Gastroesophageal sphincter (tissue), 4 donors: ENCODE measurements at places on chromosomes 2 and 18.

DNA sequence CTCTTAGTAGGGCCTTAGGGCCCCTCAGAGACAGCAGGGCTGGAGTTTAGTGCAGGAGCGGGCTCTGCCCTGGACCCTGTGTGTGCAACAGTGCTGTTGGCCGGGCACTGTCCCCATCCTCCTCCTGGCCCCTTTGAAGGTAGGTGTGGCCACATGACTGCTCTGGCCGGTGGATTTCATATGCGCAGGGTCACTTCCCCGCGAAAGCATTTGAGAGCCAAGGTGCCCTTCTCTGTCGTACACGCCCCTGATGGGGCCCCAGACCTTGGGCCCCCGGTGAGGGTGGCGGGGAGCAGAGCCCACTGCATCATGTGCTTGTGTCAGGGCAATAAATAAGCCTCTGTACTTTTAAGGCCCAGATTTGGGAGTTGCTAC lies 15.5 kb downstream of the TMEM177 start:
- no peak for ATAC-seq

DNA sequence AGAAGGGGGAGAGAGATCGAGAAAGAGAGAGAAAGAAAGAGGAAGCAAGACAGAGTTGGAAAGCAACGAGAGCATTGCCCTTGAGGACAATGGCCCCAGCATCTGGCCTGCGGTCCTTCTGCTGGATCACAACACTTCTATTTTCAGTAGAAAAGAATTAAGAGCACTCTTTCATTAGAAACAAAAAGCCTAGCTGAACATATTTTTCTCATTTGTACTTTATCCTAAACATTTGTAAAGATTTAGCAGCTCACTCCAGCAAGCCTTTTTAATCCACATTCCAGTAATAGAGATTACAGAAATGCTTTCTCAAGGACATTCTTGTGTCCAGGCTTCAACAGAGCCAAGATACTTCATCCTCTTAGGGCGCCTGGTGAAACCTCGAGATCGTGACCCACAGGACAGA lies 31.6 kb upstream of the AFF3 start:
- no peak for ATAC-seq

- ATAC-seq: no peak
Observed at GRCh38 chr2:15617778-15618448, 26.2 kb downstream of the DDX1 start.

GRCh38 chr2:110747522-110748488 lies 15.4 kb downstream of the ACOXL start:
- ATAC-seq: no peak

- no peak for ATAC-seq
Observed at GRCh38 chr2:208798698-208799097, 392.1 kb downstream of the PTH2R start.

- no peak for ATAC-seq
Observed at GRCh38 chr2:4668381-4668780, 965.0 kb downstream of the DCDC2C start.

GRCh38 chr2:157662401-157662800 lies 33.7 kb upstream of the ACVR1C start:
- ATAC-seq: no peak

DNA sequence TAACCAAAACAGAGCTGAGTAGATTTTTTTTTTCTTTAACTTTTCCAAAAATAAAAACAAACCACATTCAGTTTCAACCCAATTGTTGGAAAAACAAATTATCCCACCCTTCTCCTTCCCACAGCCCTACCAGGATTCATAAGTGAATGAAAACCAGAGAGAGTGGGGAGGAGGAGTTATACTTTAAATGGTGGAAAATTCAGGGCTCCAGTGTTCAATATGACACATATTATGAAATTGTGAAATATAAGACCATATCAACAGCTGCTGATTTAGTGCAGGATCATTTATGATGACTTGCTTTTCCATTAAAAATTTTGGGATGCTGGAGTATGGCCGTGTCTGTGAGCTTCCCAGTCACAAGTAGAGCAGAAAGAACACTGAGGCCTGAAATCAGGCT lies 26.7 kb downstream of the COLEC12 start:
- no peak for ATAC-seq

DNA sequence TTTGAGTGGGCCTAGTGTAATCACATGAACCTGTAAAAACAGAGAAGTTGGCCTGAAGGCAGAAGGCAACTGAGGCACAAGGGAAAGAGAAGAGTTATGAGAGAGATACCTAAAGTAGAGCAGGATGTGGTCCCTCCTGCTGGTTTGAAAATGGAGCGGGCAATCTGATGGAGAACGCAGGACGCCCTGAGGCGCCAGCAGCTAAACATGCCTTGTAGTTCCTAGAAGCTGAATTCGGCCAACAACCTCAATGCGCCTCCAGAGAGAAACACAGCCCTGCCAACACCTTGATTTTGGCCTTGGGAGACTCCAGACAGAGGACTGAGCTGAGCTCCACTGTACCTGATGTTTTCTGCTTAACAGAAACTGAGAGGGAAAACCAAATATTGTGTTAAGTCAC lies 469.9 kb downstream of the SOCS6 start:
- ATAC-seq: no peak

DNA sequence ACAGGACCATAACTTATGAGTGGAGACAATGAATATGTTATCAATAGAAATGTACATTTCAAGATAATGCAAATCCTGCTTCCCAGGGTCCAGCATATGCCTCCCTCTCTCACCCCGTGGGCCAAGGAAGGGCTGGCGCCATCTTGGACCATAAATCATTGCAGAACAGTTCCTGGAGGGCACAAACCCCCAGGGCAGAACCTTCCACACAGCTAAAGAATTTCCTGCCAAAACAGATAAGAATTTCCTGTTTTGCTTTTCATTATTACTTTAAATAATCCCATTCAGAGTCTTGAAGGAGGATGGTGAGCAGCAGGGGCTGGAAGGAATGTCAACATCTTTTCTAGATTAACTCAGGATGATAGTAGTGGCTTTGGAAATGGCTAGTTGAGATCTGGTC lies 53.7 kb downstream of the EHD3 start:
- ATAC-seq: no peak

- ATAC-seq: no peak
Observed at GRCh38 chr18:76656925-76657827, 162.1 kb upstream of the ZNF516 start.

GRCh38 chr2:170713543-170714380 lies 1.4 kb upstream of the SP5 start:
- no peak for ATAC-seq

DNA sequence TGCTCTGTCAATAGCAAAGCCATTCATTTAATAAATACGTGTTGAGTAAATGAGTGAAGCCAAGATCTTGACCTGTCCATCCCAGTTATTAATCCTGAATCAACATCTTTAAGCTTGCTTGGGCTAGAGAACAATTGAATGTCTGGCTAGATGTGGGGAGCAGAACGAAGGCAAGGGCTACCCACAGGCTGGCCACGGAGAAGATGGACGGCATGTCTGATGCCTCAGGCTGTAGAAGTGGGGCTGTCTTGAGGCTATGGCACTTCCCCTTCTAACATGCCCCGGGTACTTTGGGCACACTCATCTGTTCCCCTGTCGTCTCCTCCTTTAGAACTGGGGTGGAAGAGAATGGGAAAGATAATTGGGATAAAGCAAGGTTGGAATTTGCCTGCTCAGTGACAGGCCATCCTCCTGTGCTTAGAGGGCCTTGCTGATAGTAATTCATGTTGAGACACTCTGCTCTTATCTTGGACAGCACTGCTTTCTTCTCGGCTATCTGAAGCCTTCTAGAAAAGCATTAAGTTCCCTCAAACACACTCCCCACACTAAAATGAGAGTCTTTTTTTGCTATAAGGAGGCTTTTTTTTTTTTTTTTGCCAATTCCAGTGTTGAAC lies 225.7 kb downstream of the MREG start:
- ATAC-seq: no peak

- ATAC-seq: peak; percentile 25
Observed at GRCh38 chr2:237475704-237476141, 11.3 kb upstream of the MLPH start.

DNA sequence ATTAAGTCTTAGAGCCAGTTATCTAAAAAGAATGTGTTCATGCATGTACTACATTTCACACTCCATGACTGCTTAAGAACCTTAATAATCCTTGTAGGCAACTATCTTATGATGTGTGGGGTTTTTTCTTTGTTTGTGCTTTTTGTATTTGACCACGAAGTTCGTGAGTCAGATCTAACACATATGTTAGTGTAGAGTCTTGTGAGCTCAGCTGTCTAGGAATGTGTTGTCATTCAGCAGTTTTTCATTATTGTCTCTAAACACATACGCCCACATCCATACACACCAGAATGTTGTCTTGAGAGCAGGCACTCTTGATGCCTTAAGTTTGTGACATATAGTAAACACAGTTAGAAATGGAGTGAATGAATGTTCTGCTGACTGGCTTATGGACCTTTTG lies 38.4 kb downstream of the CAB39 start:
- no peak for ATAC-seq

GRCh38 chr18:74682141-74682990 lies 84.7 kb downstream of the ZNF407 start:
- no peak for ATAC-seq

DNA sequence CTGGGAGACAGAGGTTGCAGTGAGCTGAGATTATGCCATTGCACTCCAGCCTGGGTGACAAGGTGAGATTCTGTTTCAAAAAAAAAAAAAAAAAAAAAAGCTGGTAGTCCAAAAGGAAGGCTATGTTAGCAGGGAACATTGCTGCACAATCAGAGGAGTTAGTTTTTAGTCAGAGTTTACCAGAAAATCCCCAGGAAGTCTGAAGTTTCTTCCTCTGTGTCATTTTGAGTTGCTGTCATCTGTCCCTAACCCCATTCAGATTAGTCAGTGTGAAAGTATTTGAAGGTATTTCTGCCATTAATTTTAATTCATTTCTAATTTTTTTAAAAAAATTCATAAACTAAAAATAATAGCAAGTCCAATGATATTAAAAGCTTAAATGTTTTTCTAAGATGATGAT lies 33.5 kb upstream of the CERS6 start:
- ATAC-seq: no peak

DNA sequence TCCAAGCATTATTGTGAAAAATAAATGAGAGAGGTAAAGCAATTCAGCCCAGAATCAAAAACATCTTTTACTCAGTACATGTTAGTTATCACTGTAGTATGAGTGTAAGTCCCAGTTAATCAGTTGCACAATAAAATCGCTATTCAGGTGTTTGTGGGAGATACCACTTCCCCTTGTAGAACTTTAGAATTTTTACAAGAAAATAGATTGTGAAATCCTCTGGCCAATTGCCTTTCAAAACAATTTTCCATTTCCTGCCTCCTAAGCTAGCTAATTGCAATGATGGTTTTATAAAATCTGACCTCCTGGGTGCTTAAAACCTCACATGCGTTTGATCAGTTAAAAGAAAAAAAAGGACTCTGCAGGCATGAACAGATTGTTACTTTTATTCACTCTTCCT lies 332.5 kb downstream of the PID1 start:
- ATAC-seq: no peak

- no peak for ATAC-seq
Observed at GRCh38 chr18:23499291-23499781, 4.0 kb upstream of the RMC1 start.

DNA sequence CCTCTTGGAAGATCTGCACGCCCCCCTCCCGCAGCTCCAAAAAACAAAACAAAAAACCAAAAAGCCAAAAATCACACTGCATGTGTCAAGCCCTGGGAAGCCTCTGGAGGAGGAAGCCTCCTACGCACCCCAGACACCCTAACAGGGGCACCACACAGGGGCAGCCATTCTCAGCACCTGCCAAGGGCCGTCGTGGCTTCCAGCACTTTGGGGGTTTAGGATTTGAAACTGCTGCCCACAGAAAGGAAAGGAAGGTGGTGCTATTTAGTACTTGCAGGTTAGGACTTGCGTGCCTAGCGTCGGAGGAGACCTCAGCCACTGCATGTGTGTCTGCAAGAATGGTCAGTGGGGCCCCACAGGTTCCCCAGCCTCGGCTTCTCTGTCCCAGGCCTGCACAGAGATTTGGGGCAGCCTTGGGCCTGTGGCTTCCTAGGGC lies 419 bp upstream of the GPR55 start:
- no peak for ATAC-seq

DNA sequence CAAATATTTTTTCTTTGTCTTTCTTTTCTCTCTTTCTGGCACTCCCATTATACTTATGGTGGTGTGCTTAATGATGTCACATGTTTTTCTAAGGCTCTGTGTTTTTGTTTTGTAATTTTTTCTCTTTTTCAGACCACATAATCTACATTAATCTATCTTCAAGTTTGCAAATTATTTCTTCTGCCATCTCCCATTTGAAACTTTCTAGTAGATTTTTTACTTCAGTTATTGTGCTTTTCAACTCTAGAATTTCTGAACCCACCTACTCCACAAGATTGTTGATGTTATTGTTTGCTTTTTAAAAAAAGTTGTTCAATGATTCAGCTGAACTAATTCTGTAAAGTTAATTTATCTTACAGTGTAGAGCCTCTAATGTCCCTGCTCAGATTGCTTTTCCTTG lies 121.4 kb downstream of the SCN3A start:
- no peak for ATAC-seq

DNA sequence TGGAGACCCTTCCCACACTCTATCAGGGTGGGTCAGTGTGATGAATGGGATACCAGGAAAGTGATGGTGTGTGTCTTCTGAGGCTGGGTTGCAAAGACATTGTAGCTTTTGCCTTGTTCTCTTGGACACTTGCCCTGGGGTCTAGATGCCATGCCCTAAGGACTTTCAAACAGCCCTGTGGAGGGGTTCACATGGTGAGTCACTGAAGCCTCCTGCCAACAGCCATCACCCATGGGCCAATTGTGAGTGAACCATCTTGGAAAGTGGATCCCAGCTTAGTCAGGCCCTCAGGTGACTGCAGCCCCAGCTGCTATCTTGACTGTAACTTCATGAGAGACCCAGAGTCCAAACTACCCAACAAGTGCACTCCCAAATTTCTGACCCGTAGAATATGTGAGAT lies 25.8 kb upstream of the IGFBP5 start:
- no peak for ATAC-seq

GRCh38 chr2:430291-431040 lies 142.6 kb upstream of the ALKAL2 start:
- no peak for ATAC-seq

- no peak for ATAC-seq
Observed at GRCh38 chr18:10418836-10419235, 35.6 kb upstream of the APCDD1 start.

DNA sequence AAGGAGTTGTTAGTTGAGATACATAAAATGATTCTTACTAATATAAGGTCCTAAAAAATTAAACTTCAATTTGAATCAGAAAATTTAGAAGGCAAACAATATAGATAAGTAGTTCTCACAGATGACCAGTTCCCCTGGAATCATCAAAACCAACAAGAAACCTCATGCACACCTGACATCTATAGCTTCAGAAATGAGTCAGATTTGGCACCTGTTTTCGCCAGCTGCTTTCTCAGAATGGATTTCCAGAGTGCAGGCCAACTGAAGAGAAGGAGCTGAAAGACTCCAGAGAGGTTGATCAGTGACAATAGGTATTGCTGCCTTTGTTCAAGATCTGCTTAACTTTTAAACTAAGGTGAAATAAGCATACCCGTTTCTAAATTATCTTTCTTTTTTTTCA lies 192.4 kb downstream of the RDH14 start:
- no peak for ATAC-seq

- peak; percentile 40 for ATAC-seq
Observed at GRCh38 chr2:233202531-233202944, 48.9 kb upstream of the ATG16L1 start.
